ENCODE measurements at places on chromosomes 13 and 19. TPM values are rescaled to one million over a fixed set of nuclear protein-coding genes. Genes with fewer than 3 reads are reported as not detected.
A peak's percentile ranks its signal among the peaks of the same experiment; 100 is the strongest.

C19orf18 gene
- not detected for total RNA-seq

STRN4 gene
- 56.1 TPM for total RNA-seq

GRCh38 chr13:56400774-56401173, 739.9 kb upstream of the PRR20A start:
- H3K4me3 ChIP-seq = no peak overlapping the region
- no peaks in the 10 kb centered on the region for H3K27me3 ChIP-seq
- no peak for DNase-seq
- no peaks in the 10 kb centered on the region for H3K4me1 ChIP-seq
- H3K27ac ChIP-seq = no peak overlapping the region

GRCh38 chr19:38977445-38978325, 2.1 kb upstream of the FBXO17 start:
- no peak overlapping the region for H3K4me3 ChIP-seq
- no peaks in the 10 kb centered on the region for H3K36me3 ChIP-seq
- H3K27me3 ChIP-seq = no peaks in the 10 kb centered on the region
- peaks cover 21% of the 10 kb centered on the region for H3K4me1 ChIP-seq

- no peaks in the 10 kb centered on the region for H3K27me3 ChIP-seq
- H3K4me1 ChIP-seq = no peaks in the 10 kb centered on the region
- no peaks in the 10 kb centered on the region for H3K36me3 ChIP-seq
- no peak overlapping the region for H3K4me3 ChIP-seq
These were observed 420.2 kb downstream of the KCTD12 start for GRCh38 chr13:76466043-76466442.

DNA sequence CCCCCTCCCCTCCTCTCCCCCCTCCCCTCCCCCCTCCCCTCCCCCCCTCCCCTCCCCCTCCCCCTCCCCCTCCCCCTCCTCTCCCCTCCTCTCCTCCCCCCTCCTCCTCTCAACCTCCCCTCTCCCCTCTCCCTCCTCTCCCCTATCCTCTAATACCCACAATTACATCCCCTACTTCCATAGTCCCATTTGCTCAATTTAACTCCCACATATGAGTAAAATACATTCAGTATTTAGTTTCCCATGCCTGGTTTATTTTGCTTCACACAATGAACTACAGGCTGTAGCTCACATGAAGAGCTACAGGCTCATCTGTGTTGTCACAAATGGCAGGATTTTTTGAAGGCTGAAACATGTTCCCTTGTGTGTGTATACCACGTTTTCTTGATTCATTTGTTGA, 6.9 kb downstream of the NLRP5 start:
- H3K36me3 ChIP-seq = no peaks in the 10 kb centered on the region
- DNase-seq = no peak
- H3K27me3 ChIP-seq = no peaks in the 10 kb centered on the region
- H3K4me3 ChIP-seq = no peak overlapping the region
- no peak overlapping the region for H3K27ac ChIP-seq
- H3K4me1 ChIP-seq = no peaks in the 10 kb centered on the region

DNA sequence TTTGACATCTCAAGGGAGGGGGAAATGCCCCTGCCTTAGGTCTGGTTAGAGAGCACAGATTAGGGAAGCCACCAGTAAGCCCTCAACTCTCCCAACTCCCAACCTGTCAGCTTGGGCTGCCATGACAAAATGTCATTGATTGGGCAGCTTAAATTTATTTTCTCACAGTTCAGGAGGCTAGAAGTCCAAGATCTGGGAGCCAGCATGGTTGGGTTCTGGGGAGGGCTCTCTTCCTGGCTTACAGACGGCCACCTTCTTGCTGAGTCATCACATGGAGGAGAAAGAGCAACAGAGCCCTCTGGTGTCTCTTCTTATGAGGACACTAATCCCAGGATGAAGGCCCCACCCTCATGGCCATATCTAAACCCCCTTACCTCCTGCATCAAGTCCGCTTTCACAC, 24.2 kb downstream of the C19orf12 start:
- H3K27me3 ChIP-seq = no peaks in the 10 kb centered on the region
- H3K27ac ChIP-seq = peak overlapping the region; percentile 54
- H3K4me3 ChIP-seq = no peak overlapping the region
- no peaks in the 10 kb centered on the region for H3K4me1 ChIP-seq
- no peak for DNase-seq
- no peaks in the 10 kb centered on the region for H3K36me3 ChIP-seq

- no peaks in the 10 kb centered on the region for H3K36me3 ChIP-seq
- H3K4me3 ChIP-seq = peak within 1 kb of the TSS; percentile 73
- no peaks in the 10 kb centered on the region for H3K4me1 ChIP-seq
- H3K27ac ChIP-seq = no peak within 1 kb of the TSS
- peaks cover 3% of the 10 kb centered on the region for H3K27me3 ChIP-seq
- DNase-seq = no peak
These were observed at the start of gene ENOX1 for GRCh38 chr13:43786766-43787517. Gene ENOX1 (minus strand): TSS chr13:43786972.

- DNase-seq = no peak
- no peaks in the 10 kb centered on the region for H3K27me3 ChIP-seq
- H3K4me3 ChIP-seq = no peak overlapping the region
- H3K36me3 ChIP-seq = no peaks in the 10 kb centered on the region
- no peaks in the 10 kb centered on the region for H3K4me1 ChIP-seq
These were observed 216.2 kb downstream of the MAB21L1 start for GRCh38 chr13:35260316-35260715.

GRCh38 chr13:40317980-40318327, 348.5 kb downstream of the FOXO1 start:
- no peaks in the 10 kb centered on the region for H3K27me3 ChIP-seq
- no peaks in the 10 kb centered on the region for H3K36me3 ChIP-seq
- H3K4me1 ChIP-seq = no peaks in the 10 kb centered on the region
- H3K4me3 ChIP-seq = no peak overlapping the region
- no peak for DNase-seq

DNA sequence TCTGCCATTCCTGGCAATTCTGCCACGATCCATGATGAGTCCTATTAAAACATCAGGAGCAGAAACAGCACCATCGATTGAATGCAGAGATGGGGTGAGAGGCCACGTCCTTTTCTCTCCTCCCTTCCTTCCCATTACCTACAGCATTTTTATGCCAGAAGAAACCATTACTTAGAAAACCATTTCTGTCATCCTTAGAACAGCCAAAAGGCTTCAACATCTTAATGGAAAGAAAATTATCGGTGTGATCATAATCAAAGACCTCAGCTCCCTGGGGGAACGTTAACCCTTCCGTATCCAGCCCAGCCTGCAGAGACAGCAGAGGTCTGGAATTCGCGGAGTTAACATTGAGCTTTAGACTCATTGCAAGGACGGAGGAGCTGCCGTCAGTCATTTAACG, 56.0 kb upstream of the SIAH3 start:
- H3K4me1 ChIP-seq = no peaks in the 10 kb centered on the region
- no peak overlapping the region for H3K4me3 ChIP-seq
- peaks cover 6% of the 10 kb centered on the region for H3K27me3 ChIP-seq
- DNase-seq = no peak
- no peaks in the 10 kb centered on the region for H3K36me3 ChIP-seq

- H3K4me3 ChIP-seq = no peak overlapping the region
- H3K27ac ChIP-seq = no peak overlapping the region
- H3K4me1 ChIP-seq = no peaks in the 10 kb centered on the region
These were observed 40.8 kb downstream of the SERPINE3 start for GRCh38 chr13:51380269-51380668.

DNA sequence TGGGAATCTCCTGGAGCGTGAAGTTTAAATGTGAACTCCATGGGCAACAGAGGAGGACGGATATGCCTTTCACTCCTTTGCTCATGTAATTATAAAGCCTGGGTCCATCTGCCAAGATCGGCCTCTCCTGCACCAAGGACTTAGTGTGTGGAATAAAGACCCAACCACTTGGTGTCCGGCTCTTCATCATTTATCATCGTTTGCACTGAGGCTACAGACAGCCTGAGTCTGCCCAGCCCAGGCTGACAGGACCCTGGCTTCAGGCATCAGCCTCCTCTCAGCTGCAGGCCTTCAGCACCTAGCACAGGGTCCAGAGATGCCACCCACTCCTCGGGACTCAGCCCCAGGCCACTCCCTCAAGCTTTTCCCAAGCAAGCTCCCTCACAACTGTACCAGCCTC, 206.8 kb upstream of the IPO5 start:
- H3K4me3 ChIP-seq = no peak overlapping the region
- no peak overlapping the region for H3K27ac ChIP-seq
- no peaks in the 10 kb centered on the region for H3K36me3 ChIP-seq
- no peaks in the 10 kb centered on the region for H3K27me3 ChIP-seq
- DNase-seq = no peak
- no peaks in the 10 kb centered on the region for H3K4me1 ChIP-seq
